ENCODE measurements at places on chromosomes 3 and 15.

- no peak for DNase-seq
Measured at GRCh38 chr3:181969925-181970324, 258.2 kb downstream of the SOX2 start.

DNA sequence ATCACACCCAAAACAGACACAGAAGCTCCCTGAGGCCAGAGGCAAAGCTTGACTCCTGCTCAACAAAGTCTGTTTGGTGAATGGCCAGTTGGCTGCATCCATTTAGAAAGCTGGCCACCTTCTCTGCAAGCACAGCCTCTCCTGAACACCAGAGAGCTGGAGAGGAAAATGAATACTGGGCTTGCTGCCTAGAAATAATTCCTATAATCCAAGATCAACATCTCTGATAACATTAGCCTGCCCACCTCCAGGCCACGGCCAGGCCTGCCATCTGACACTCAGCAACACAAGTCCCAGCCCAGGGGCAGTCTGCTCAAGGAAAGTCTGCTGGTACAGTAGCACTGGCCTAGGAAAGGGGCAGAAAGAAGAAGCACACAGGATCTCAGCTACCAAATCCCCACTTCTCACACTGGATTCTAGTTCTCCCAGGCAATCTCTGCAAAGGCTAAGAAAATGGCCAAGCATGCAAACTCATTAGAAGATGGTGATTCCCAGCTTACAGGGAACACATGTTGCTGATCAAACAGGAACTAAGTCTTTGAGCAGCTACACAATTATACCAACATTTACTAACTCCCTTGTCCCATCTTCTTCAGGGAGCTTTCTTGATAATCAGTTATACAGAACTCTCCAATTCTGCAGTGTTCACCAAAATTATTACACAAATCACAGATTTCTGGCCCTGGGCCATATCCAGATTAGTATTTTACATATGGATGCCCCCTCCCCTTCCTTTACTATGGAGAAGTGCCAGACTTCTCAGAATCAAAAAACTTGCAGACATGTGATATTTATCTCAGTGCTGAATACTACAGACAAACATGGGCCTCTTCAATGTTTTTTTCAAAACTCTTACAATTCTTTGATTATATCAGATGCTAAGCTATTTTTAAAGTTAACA, 9.9 kb downstream of the TBC1D2B start:
- no peak for DNase-seq

DNA sequence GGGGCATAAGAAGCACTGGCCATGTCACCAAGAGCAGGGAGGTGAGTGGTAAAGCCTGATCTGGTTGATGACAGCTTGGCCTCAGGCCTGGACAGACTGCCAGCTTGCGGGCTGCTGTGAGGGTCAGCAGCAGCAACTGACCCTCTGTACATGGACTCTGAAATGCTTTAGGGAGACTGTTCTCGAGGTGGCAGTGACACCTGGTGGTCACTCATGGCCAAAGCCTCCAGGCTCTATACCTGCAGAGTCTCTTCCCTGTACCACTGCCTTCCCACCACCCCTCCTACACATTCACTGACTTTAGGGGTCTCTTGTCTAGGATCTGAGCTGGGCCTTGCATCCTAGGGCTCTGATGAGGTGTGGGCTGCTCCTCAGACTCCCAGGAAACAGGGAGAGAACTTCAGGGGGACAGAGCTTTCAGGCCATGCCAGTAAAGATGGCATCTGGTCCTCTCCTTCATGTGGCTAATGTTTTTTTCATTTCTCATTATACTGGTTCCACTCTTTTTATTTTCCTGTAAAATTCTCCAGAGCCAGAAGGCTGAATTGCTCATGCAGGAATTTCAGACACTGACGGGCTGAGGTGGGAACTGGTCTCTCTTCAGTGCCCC, 17.2 kb upstream of the TIMP4 start:
- DNase-seq, result no peak

GRCh38 chr3:151282921-151283320, 4.6 kb upstream of the P2RY14 start:
- DNase-seq, result no peak

- DNase-seq, result no peak
Measured at GRCh38 chr3:67290438-67290837, 292.3 kb downstream of the KBTBD8 start.

- DNase-seq, result no peak
Measured at GRCh38 chr15:75666823-75667501, 19.2 kb downstream of the SNX33 start.

- no peak for DNase-seq
Measured at GRCh38 chr3:15327941-15328340, 4.4 kb downstream of the SH3BP5 start.

GRCh38 chr15:73924171-73924921, 1.9 kb upstream of the LOXL1 start:
- DNase-seq, result no peak

DNA sequence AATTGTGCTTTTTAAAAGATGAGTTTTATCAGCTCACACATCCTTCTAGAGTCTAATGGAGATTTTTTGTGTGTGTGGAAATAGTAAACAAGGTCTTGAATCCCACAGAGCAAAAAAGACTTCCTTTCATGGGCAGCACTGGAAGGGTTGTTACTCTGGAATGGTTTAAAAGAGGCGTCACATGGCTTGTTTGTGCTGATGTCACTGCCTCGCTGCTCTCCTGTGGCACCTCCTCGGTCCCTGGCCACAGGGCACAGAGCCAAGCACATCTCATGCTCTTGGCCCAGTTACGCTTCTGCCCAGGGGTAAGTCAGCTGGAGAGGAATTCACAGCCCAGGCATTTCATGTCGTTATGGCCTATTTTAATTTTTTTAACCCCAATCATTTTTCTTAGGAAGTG, 53.2 kb downstream of the PGPEP1L start:
- DNase-seq, result no peak

GRCh38 chr3:99186016-99186415, 284.5 kb upstream of the DCBLD2 start:
- DNase-seq, result no peak

DNA sequence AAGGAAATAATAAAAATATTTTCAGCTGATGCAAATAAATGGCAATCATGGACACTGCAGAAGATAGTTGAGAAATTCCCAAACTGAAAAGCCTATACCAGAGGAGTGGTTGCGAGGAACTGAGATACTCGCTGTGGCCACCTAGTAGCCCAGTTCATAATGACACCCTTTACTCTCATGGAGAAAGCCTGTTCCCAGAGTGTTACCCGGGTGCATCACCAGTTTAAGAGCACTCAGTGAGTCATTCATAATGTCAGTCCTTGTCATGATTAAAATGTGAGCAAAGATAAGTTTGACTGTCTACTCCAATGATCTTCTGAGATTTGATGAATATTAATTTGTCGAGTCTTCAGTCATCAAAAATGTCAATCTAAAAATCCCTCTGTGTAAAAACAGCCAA, 138.4 kb upstream of the LRRC3B start:
- no peak for DNase-seq

Data from naive thymus-derived CD8-positive, alpha-beta T cell (primary cell).